Thoracic aorta (tissue), 2 donors: ENCODE measurements at places on chromosomes 3 and 15.

DNA sequence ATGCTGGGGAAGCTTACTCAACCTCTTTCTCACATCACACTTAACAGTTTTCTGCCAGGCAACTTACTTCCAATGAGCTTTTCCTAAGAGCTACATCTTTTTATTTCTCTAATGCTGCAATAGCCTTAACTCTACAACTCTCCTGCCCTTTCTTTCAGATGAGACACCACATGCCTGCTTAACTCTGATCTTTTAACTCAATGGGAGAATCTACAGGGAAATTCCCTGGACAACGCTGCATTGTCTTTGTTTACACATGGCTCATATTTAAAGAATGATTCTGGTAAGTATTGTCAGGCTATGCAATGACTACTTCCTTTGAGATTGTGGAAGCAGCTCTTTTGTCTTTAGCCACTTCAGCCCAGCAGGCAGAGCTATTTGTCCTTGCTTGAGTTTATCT is 353.1 kb upstream of the BCHE start:
- DNase-seq, result no peak

- no peak for DNase-seq
Measured at GRCh38 chr15:95864467-95864886, 466.0 kb upstream of the NR2F2 start.

- no peak for DNase-seq
Measured at GRCh38 chr15:90859234-90860131, 8.9 kb upstream of the FURIN start.

DNA sequence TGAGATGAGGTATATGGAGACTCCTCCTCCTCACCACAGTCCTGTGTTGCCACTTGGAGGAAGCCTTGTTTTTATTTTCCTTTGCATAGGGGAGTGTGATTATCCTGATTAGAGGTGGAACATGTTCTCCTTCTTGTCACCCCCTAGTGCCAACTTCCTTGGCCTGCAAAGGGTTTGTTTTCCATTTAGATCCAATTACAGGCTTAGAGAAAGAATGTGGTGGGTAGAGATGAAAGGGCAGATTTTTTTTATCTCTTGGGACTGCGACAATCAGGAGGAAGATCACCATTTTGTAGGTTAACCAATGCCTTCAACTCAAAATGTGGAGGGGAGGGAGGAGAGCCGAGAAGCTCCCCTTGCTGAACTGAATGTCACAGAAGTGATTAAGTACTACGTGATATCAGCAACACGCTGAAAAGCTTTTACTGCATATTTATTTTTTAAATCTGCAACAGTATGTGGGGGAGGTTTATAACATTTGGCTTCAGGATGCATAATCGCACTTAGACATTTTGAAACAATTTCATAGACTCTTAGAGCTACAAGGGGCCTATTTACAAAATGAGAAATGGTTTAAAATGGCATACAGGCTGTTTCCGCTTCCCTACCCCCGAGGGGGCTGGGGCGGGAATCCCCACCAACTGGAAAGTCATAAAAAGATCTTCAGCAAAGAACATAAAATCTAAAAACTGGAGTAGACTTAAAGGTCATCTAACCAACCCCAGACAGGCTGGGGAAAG is 2.4 kb downstream of the LMCD1 start:
- DNase-seq, result no peak

GRCh38 chr3:165070682-165071081 is 7.6 kb downstream of the SI start:
- no peak for DNase-seq

DNA sequence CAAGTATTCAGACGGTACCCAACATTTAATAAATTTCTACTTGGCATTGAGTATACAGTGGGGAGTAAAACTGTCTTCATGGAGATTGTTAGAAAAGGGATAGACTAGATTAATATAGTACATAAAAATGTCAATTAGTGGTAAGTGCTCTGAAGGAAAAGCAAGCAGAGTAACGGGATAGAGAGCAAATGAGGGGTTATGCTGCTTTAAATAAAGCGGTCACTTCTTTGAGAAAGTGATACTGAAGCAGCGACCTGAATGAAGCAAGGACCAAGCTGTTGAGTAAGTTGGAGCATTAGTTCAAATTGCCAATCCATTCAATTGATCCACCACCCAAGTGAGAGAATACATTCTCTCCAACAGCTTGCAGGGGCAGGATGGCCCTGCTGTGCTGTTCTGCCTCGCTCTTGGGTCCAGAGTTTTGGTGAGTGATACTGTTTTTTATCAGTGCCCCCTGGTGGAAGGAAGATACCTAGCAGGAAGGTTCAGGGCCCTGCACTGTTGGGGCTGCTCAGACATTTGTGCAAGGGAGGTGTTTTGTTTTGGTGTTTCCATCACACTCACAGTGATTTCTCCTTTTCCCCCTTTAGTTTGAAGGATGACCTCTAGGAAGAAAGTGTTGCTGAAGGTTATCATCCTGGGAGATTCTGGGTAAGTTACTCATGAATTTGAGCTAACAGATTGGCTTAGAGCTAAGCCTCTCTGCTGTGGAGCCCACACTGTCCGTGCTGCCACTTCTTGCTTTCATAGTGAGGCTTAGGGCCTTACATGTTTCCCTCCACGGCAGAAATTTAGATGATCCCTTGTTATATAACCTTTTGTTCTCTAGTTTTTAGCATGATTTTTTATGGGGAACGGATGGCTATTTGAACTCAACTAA is 69.0 kb downstream of the RAB7A start:
- DNase-seq, result no peak

- DNase-seq, result no peak
Measured at GRCh38 chr3:37811625-37812498, 49.8 kb upstream of the CTDSPL start.

DNA sequence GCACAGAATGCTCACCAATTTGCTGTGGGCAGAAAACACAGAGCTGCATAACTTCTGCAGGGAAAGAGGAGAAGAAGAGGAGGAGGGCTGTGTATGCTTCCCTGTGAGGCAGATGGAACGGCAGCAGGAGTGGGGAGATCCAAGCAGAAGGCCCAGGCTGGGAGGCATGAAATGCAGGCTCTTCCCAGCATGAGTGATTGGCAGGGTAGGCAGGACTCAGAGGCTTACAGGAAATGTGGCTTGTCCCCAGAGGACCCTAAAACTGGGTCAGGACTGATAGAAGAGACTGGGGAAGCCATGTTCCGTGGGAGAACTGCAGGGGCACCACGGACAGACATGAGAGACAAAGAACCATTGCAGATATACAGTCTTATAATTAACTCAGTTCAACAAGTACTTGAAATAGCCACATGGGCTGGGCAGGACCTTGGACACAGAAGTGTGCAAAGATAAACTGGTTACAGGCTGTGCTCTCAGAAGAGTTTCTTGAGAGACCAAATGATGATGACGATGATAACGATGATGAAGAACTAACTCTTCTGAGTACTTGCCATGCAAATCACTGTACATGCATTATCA is 286.9 kb downstream of the EPHB1 start:
- DNase-seq, result no peak

DNA sequence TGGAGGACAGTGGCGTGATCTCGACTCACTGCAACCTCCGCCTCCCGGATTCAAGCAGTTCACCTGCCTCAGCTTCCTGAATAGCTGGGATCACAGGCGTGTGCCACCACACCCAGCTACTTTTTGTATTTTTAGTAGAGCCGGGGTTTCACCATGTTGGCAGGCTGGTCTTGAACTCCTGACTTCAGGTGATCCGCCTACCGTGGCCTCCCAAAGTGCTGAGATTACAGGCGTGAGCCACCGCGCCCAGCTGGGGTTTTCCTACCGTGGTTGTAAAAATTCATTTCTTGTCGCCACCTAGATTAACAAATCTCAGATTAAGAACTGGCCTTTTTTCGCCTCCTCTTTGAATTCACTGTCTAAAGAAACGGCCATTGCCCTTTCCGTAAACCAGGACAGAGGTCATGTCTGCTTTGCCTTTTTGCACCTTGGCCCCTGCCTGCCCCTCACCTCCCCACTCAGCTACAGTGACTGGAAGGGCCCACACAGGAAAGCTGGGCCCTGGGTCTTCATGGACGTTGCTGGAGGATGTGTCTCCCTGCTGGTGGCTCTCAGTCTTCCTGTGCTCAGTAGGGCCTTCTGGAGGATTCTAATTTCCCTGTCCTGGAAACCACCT is 17.2 kb downstream of the ZNF710 start:
- DNase-seq, result no peak

GRCh38 chr15:61091289-61091616 is 137.8 kb downstream of the RORA start:
- no peak for DNase-seq
